ENCODE measurements at places on chromosomes 12 and 14.

- DNase-seq, result peak; percentile 15
Observed at GRCh38 chr12:69154585-69155363, 84.6 kb upstream of the CPSF6 start.

DNA sequence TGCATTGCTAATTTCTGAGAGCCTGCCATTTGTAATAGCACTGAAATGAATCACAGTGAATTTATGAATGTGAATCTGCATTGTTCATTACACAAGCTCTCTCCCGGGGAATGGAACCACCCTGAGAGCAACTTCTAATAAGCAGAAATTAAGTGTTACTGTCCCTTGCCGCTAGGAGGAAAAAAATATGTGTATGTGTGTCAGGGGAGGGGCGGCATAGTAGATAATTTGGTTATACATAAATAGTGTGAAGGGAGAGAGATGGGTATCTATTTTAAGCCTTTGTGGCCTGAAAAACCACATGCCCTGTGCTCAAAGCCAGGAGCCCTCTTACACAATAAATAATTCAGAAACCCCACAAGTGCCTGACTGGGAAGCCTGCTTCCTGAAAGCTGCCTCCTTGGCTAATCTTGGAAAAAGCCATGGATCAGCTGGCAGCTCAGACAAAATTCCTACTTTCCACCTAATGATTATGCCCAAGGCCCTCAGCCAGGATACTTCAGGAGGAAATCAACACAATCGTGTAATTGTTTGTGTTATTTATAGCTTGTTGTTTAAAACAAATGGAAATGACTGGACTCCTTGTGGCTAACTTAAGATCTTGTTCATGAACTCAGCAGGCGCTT, 366.2 kb upstream of the KITLG start:
- DNase-seq, result peak; percentile 63

GRCh38 chr12:131012279-131013069, 58.8 kb downstream of the ADGRD1 start:
- DNase-seq, result no peak

DNA sequence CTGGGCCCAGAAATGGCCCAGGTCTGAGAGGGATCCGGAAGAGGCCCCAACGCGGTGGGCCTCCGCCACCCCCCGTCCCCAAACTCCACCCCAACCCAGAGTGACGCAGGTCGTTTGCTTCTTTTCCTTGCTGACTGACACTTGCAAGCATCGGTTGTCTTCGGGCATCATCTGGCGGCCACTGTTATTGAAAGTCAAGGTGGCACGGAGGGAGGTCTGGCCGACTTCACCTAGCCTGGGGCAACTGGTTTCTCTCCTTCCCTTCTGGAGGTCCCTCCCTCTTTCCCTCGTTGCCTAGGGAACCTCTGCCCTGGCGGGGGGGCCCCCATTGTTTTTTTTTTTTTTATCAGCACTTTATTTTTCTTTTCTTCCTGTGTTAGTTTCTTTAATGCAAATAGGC, 241.8 kb downstream of the ALG10 start:
- DNase-seq, result no peak

DNA sequence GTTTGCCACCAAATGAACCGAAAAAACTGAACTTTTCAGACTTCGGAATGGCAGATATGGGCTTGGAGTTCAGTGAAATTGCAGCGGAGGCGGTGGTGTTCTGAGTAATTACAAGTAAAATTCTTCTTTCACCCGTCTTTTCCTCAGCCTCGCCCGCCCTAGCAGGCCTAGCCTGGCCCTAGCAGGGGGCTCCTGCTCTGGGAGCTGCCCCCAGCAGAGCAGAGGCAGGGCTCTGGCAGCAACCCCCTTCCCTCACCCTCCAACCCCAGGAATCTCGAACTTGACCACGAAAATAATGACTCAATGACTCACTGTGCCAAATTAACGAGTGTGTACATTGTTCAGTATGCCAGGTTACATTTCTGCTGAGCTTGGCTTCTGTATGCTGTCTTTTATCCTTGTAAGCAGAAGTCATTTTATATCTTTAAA, 1.1 kb downstream of the PAPLN start:
- DNase-seq, result no peak

GRCh38 chr12:121595520-121595919, 14.7 kb upstream of the KDM2B start:
- DNase-seq, result no peak

GRCh38 chr12:63930971-63931370, 86.5 kb downstream of the SRGAP1 start:
- no peak for DNase-seq

DNA sequence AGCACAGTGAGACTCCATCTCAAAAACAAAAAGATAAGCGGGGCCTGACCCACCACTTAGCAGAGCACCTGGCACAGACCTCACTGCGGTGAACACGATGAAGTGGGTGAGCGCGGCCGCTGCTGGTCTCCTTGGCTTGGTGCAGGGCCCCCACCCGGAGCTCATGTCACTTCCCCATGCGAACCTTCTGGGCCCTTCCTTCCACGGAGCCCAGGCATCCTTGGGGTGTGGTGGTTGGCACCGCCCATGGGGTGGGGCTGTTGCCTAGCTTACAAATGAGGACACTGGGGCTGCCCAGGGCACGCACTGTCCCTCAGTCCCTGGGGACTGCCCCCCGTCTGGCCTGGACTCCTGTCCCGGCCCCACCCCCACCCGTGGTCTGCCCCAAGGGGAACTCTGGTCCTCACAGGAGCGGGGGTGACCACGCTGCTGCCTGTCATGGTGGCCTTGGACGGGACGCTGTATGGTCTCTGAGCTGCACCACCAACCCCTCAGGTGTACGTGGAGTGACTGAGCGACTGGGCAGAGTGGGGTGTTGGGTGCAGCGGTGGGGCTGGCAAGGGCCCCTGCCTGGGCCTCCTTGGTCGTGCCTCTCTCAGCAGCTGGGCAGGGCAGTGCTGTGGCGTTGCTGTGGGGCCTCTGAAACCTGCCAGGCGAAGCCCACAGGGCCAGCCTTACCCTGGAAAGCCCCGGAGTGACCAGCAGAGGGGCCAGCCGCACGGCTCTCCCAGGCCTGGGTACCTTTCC, 15.3 kb downstream of the FBRSL1 start:
- DNase-seq, result no peak

DNA sequence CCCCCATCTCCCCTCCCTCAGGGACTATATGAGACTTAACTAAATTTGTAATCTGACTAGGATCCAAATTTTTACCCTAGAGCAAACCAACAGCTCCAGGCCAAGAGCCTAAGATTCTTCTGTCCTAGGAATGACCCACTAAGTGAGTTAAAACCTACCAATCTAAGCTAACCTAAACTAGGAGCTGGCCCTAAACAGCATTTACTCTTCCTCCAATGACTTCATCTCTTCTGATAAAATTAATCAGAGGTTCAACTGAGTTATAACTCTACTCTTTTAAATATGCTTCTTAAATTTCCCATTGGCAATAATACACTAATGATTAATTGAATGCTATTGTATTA, 39.9 kb upstream of the TMPO start:
- DNase-seq, result no peak

- DNase-seq, result no peak
Observed at GRCh38 chr14:61555056-61555838, 140.1 kb upstream of the HIF1A start.

DNA sequence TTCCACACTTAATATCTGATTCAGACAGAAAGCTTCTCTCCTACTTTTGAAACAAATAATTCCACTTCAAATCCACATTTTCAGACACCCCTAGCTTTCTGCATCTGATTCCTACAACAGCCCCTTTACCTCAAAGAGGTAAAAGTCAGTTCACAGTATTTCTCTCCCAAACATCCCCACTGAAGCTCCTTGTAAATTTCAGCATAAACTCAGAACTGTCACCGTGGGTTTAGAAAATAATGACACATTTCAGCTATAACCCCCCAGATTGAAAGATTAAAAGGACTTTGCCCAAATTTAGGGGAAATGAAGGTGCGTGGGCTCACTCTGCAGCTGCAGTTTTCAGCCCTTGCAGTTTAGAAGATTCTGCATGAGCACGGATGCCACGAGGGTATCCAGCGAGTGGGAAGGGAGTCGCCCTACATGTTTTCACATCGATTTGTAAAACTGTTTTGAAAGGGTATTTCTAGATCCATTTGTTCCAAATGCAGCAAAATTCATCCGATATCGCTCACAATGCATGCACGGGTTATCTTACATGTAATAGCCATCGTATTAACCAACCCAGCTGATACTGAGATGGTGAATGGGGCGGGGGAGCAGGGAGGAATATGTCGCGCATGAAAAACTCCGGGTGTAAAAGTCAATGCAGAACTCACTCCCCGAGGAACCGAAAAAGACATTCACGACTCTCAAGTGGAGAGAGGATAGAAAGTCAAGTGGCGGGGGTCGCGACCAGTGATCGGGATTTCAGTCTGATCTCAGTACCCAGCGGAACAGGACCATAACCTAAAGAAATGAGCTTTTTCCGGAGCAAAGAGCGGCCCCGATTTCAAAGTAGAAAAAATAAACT, 5.0 kb upstream of the CCND2 start:
- no peak for DNase-seq

- no peak for DNase-seq
Observed at GRCh38 chr12:108542320-108542719, 18.7 kb downstream of the SART3 start.
